ENCODE measurements at places on chromosomes 2 and 18.

DNA sequence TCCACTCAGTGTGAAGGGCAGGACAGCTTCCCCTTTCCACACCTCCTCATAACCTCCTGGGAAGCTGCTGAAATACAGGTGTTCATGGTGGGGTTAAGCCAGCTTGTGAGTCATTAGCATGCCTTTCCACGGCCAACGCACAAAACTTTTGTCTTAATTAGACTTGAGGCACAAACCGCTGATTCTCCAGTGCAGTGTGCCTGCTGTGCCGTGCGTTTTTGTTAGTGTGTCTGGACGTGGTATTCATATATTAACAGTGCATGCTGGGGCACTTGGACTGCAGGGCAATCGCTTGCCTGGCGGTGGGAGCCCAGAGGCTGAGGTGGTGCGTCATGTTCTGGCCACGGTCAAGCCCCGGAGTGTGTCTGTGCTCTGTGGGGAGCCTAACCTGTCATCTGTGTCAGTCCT is 156.2 kb downstream of the SH3RF3 start:
- no peak for DNase-seq

DNA sequence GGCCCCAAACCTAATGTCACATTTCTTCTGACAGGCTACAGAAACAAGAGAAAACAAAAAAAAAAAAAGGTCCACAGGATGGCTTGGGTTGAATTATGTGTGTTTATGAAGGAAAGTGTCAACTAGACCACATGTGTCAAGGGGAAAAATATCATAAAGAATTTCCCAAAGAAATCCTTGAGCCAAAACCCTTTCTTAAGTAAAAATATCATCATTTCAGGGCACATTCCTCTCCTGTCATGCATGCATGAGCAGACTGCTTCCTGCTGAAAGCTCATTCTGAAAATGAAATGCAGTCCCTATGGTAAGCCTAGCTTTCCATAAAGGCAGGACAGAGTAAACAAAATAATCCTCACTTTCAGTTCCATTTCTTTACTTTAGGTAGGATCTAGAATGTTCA is 85.7 kb upstream of the RBBP8 start:
- no peak for DNase-seq

DNA sequence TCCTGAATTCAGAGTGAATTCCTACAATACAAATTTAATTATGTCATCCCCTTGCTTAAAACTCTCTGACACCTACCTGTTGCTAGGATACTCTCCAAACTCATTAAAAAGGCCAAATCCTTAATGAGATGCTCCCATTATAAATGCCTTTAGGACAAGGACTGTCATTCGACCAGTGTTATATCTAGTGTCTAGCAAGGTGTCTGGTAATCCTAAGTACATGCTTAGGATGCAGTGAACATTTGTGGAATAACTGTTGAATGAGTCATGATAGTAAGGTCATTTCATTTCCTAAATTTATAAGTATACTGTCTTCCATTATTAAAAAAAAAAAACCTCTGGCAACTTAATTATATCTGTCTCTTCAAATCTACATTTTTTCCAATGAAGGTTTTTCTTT is 588.9 kb upstream of the NRXN1 start:
- no peak for DNase-seq

DNA sequence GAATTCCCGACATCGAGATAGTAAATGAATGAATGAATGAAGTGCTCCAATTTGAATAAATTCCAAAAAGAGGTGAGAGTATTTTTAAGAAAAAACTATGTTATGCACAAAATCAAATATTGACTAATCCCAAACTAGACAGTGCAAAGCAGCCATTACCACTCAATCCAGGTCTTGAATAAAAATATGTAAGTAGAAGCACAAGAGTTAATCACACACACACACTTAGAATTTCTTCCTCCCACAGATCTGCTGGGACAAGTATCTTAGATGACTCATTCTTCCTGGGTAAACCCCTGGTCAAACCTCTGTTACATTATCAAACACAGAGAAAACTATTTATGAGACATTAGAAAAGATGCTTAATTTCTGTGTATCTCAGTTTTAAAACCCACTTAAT is 102.0 kb downstream of the PLA2R1 start:
- peak; percentile 33 for DNase-seq

DNA sequence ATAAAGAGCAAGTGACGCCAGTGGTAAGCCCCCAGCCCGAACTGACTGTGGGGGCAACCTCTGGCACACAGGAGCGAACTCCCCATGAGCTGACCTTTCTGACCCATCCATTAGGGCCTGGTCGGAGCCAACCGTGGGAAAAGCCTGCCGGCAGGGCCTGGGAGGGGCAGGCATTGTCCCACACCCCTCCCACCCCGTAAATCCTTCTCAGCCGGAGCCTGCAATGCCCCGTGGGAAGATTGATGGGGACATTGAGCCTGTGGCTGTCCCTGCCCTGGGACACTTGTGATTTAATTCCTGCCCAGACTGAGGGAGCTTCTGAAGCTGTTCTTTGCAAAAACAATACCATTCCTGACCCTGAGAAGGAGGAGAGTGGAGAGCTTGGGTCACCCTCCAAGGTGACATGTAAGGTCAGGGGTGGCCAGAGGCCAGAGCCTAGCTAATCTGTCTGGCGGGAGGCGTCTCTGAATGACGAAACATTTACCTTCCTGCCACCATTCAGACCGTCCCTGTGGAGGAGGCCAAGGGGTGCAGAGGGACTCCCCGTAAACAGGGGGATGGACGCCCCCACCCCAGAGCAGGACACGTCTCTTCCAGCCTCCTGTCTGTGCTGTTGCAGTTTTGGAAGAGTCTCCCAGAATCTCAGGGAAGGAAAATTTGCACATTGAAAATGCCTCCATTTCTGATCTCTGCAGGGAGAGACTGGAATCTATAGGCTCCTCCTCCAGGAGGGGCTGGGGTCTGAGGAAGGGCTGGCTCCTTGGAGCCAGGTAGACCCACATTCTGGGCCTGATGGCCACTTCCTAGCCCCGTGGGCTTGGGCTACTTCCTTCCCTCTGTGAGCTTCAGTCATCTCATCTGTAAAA is 51.2 kb upstream of the HS6ST1 start:
- DNase-seq = no peak

GRCh38 chr18:68426731-68427315 is 288.1 kb downstream of the TMX3 start:
- no peak for DNase-seq

- DNase-seq = no peak
Measured at GRCh38 chr2:212299333-212299732, 239.3 kb downstream of the ERBB4 start.

GRCh38 chr18:475202-476031 is 25.1 kb downstream of the COLEC12 start:
- DNase-seq = no peak

GRCh38 chr2:37669446-37669845 is 2.0 kb downstream of the CDC42EP3 start:
- DNase-seq = no peak

GRCh38 chr18:35581546-35581897 is at the start of gene GALNT1:
Gene GALNT1, plus strand, starts transcription at chr18:35581740. Its CDS starts 72,923 bp downstream, at chr18:35654663.
- no peak for DNase-seq
